ENCODE measurements at places on chromosomes 6 and 20.

- no peak for DNase-seq
These were observed 96.6 kb upstream of the FOXP4 start for GRCh38 chr6:41449399-41450245.

DNA sequence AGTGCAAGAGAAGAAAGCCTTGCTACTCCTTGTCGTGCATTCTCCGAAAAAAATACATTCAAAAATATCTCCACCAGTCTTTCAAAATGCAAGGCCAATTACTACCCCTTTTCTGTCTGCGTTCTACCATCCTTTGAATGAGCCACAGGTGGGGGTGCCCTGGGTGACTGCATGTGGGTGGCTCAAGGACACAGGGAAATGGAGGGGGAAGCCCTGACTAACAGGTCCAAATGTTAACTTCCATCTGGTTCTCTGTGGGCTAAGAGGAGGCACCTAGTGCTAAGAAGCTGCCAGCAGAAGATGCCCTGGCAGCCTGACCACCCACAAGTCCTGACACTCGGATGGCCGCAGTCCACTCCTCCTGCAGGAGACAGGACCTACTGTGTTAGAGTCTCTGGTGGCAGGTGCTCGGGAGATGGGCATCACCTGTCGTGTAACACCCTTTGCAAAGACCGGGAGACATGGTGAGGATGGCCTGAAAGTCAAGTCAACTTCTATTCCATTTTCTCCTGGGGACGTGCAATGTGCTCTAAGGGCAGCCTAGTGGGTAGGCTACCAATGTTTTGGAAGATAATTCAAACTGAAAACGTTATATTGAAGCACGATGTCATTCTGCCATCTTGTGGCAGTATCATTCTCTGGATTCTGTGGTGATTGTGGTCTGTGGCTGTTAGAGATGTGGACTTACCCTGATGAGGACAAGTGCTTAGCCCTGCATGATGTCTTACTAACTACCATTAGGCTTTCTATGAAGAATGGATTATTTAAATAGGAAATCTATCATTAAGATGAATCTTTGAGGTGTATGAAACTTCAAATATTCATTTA, 27.4 kb upstream of the IGF2R start:
- DNase-seq, result no peak

DNA sequence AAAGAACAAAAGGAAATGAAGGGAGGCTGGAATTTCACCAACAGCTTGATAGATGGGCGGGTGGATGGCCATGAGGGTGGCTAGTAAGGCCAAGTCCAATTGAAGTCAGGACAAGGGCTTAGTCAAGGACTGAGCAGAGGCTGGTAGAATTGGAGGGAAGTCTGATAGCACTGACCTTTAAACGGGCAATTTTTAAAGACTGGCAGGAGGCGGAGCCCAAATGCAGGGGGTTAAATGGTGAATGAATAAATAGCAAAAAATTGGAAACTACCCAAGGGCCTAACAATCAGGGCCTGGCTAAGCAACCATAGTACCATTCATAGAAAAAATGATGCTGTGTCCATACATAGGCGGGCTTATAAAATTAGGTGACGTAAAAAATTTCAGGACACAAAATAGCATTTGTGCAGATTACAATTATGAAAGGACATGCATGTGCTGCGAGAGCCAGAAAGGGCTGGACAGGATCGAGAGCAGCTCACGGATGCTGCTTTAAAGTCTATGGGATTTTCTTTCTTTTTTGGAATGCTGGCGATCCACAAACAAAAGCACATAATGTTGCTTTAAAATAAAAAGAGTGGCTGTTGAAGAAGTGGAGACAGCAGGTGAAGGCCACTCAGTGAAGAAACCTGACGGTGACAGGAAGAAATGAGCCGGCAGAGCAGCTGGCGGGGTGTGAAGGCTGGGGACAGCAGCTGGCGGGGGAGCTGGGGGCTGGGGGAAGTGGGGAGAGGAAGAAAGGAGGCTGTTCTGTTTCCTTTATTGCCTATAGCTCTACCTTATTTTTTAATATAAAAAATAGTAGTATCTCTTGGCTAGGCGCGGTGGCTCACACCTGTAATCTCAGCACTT, 42.8 kb upstream of the TAF8 start:
- no peak for DNase-seq

DNA sequence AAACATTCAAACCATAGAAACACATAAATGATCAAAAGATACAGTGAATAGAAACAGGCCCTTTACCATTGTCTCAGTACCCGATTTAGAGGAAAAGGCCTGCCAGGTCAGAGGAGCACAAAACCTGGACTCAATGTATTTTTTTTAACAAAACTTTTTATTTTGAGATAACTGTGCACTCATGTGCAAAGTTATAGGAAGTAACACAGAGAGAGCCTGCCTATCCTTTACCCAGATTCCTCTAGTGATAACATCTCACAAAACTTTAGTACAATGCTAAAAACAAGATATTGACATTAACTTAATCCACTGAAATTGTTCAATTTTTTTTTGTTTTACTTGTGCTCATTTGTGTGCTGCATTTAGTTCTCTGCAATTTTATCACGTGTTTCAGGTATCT, 36.8 kb upstream of the SAMD3 start:
- no peak for DNase-seq

GRCh38 chr20:10641467-10641866, 32.3 kb downstream of the JAG1 start:
- DNase-seq, result no peak
